ENCODE measurements at places on chromosomes 4 and X. TPM values are rescaled to one million over a fixed set of nuclear protein-coding genes. Genes with fewer than 3 reads are reported as not detected.

Gene TLL1
- not detected for polyA plus RNA-seq

Gene ZGRF1
- polyA plus RNA-seq, result 1.4 TPM

- no peak for DNase-seq
These were observed 19.5 kb upstream of the CNKSR2 start for GRCh38 chrX:21354725-21355124.

Gene PF4V1
- polyA plus RNA-seq, result not detected

Gene ASMT
- 1.0 TPM for polyA plus RNA-seq

GRCh38 chr4:166432842-166433241, 559.8 kb downstream of the TLL1 start:
- no peak for DNase-seq

Gene NDUFC1
- polyA plus RNA-seq, result 154 TPM

DNA sequence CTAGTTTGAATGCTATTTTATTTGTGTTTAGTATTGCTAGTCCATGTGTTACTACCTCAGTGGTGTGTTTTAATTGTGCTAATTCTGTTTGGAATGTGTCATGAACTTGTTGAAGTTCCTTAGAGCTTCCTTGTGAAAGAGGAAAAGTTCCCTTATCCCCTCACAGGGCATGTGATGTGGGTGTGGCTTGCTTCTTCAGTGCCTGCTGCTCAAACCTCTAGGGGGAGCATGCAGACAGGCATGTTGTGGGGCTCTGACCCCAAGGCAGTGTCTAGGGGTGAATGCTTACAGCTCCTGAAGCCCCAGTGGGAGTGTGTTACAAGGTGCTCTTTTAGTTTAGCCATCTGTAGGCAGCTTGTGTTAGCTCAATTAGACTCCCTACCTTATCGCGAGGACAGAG, 86.5 kb downstream of the MAGED4 start:
- DNase-seq, result no peak

DNA sequence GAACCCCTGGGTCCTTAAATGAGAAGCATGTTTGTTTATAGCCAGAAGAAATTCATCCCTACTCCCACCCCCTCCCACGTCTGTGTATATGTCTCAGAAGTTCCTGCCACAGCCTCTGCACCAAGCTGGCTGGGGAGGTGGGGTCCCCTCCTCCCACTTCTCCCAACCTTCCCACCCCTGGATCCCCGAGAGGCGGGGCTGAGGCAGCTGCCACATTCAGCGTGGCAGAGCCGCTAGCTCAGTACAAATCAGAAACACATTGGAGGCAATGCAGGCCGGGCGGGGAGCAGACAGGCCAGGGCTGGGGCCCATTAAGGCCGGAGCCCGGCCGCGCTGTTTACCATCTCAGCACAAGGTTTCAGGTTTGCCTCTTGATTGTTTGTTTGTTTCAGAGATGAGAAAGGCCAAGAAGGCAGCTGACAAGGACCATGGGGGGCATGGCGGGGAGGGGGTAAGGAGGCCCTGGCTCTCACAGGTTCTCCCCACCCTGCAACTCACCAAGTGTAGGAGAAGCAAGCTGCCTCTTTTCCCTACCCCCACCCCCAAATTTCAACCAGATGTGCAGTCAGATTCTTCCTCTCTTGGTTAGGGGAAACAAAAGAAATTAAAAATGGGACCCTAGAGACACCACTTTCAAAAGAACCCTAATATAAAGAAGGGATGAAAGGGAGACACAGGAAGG, 22.3 kb downstream of the PJA1 start:
- no peak for DNase-seq

DNA sequence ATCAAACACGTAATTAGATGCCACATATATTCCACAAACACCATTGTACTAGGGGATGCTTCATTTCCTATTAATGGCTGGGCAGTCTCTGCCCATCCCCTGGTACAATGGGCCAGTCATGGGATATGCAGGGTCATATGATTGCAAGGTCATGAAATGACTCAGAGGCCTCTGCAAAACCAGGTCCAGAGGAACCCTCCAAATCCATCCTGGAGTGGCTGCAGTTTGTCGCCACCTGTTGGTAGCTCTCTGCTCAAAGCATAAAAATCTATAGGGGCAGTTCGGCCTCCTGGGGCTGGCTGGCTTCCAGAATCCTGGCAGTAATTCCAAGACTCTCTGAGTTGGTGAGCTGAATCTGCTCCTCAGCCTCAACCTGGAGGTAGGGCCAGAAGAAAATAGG, 22.9 kb upstream of the PUDP start:
- DNase-seq, result no peak

Gene NLGN4X
- polyA plus RNA-seq, result not detected

GRCh38 chr4:73098016-73098415, 28.5 kb upstream of the COX18 start:
- no peak for DNase-seq

Gene DUX4
- not detected for polyA plus RNA-seq

- DNase-seq, result no peak
These were observed 1083.1 kb upstream of the PCDH10 start for GRCh38 chr4:132065940-132066495.

- no peak for DNase-seq
These were observed 121.4 kb upstream of the CXorf66 start for GRCh38 chrX:140086691-140087090.

DNA sequence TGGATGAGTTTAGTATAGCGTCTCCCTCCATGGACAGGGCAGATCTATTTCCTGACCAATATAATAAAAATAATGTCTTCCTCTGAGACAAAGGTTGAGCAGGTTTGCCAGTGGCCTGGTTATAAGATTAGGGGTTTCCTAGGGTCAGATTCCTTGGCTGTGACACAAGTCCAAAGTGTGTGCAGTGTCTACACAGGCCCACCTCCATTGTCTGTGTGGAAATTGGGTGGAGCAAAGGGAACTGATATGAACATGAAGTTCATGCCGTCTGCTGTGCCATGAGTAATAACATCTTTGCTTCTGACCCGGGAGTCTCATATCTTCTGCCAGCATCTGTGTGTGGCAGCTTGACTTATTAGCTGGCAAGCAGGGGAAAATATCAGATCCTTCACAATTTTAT, 187.7 kb upstream of the BOD1L1 start:
- no peak for DNase-seq

DNA sequence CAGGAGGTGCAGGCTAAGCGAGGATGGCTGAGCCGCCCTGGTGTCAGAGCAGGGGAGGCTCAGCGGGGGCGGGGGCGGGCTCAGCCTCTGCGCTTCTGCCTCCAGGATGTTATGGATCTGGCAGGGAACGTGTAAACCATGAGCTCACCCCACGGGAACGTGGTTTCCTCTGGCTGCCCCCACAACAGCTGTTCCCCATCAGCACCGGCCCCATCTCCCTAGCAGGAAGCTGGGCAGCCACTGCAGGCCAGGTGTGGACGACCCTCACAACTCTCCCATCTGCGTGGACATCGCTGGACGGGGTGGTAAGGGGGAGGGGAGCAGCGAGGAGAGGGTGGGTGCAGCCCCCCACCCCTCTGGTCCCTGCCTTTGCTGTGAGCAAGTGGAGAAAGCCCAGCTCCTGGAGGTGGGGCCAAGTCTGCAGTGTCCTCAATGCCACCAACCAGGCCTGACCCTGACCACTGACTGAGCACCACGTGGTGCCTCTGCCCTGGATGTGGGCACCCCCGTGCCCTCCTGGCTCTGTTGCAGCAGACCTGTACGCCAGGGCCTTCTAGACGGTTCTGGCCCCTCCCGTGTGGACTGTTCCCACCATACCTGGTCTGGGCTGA, 28.1 kb upstream of the SPON2 start:
- no peak for DNase-seq

DNA sequence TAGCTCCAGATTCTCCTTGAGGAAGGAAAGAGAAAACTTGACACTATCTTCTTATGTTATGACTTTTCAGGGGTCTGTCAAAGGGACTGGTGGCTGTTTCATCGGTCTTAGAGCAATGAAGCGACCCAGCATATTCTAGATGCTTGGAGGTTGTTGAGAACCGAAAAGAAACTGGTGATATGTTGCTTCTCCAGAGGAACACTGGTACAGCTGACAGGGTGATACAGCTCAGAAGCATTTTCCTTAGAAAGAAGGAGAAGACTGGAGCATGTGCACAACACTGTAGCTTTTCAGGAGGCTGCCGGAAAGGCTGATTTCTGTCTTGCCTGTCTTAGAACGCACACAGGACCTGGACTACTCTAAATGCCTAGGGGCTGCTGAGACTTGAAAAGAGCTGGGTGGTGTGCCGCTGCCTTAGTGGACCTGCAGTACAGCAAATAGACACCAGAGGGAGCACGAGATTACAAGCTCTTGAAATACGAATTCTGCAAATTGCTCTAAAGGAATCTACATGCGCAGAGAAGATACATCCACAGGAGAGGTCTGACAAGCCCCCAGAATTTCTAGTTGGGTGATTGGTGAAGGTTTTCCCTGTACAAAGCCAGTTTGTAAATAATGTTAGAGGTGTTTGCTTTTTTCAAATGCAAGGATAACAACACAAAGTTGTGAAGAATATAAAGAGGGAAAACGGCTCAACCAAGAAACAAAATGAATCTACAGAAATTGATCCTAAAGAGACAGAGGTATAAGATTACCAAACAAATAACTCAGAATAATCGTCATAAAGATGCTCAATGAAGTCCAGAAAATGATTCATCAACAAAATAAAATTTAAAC, 223.1 kb upstream of the DMD start:
- peak; percentile 19 for DNase-seq

DNA sequence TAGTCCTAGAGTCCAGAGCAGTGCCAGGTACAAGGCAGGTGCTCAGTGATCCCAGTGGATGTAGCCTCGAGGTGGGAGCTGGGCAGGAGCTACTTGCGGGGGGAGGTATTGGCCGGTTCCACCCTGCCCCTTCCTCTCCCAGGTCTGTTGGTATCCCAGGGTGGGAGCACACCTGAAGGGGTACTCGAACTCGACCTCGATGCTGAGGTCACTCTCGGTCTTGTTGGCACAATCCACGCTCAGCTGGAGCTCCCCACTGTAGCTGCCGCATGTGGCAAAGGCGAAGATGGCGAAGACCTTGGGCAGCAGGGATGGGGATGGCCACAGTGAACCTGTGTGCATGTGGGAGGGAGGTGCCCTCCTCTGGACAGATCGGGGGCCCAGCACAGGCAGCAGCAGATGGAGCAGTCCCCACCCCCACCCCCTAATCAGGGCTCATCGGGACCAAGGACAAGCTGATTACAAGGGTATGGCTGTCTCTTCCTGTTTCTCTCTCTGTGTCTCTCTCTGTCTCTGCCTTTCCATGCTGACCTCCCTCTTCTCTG, 2.4 kb downstream of the SYP start:
- DNase-seq, result no peak

DNA sequence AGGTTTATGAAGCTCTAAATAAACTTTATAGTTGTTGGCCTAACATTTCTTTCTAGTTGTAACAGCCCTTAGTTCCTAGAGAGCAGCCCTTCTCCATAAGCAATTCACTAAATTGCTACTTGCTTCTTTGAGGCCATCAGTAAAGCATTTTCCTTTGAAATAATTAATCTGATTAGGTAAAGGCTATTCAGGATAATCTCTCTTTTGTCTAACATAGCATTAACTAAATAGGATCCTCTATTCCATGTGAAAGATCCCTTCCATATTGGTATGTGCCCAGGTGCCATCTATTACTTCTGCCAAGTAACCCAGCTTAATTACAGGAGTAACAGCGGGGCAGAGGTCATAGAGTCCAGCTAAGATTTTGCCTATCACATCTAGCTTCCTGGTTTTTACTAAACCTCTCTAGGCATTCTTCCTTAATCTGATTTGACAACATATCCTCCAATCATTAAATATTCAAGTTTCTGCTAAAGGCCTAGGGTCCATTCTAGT, 1408.0 kb downstream of the PCDH18 start:
- no peak for DNase-seq

- DNase-seq, result no peak
These were observed 10.9 kb upstream of the ASMTL start for GRCh38 chrX:1463581-1463980.

GRCh38 chrX:11864171-11864570, 106.1 kb downstream of the MSL3 start:
- no peak for DNase-seq

Gene ZFP92
- polyA plus RNA-seq, result 0.18 TPM

Gene DCX
- not detected for polyA plus RNA-seq

DNA sequence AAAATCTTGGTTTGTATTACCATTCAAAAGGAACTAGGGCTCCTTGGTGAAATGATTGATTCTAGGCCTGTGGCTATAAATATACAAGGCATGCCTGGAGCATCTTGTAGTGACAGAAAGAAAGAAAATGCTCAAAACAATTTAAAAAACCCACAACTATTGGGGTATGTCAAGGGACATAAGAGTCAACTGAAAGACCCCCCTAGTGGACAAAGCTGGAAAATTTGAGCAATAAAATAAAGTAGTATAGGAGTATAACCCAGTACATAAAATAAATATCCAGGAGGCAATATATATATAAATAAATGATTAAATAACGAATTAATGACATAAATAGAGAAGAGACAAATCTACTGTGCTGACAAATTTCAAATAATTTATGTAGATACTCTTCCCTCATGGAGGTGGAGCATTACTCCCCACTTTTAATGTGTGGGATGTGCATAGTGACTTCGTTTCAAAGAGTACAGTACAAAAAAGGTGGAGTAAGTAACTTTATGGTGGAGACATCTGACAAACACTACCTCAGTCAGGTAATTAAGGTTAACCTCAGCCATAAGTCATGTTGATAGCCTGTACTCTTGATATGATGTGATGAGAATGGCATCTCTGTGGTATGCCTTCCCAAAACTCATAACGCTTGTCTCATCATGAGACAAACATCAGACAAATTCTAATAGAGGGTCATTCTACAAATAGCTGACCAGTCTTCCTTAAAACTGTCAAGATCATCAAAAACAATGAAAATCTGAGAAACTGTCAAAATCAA, 185.0 kb upstream of the GLRA2 start:
- no peak for DNase-seq

DNA sequence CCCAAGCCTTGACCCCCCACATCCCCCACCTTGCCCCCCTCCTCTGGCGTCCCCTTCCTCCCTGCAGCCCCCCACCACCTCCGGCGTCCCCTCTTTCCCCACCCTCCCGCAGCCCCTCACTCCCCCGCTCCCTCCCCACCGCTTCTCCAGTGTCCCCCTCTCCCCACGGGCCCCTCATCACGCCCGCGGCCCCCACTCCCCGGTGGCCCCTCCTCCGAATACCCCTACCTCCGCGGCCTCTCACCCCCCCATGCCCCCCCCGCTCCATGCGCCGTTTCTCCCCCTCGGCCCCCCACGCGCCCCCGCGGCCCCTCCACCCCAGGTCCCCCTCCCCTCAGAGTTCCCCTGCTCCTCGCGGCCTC, 562 bp downstream of the RNF212 start:
- no peak for DNase-seq

- no peak for DNase-seq
These were observed 609.1 kb upstream of the TECRL start for GRCh38 chr4:65018313-65018712.

Gene TMEM35A
- not detected for polyA plus RNA-seq

Gene RASGEF1B
- 4.1 TPM for polyA plus RNA-seq

- DNase-seq, result no peak
These were observed 73.5 kb upstream of the EMCN start for GRCh38 chr4:100591161-100591876.

DNA sequence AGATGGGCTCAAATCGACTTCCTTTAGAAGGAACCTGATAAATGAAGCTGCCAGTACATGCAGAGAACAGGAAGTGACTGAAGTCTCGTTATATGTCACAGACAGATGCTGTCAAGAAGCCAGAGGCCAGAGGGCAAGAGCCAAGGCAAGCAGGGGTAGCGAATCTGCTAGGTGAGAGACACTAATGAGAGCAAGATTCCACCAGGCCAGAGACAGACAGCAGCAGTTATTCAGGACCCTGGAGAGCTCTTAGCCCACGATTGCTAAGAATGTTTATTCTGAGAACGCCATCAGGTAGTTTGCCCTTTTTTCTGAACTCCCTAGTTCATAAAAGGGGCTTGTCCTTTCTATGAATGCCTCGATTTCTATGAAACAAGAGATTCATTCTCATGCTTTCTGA, 73.7 kb downstream of the BEND2 start:
- DNase-seq, result peak; percentile 0

GRCh38 chr4:111685205-111685604, 460.0 kb upstream of the FAM241A start:
- no peak for DNase-seq

All from CD4-positive, alpha-beta memory T cell (primary cell).